ENCODE measurements at places on chromosomes 12 and 14.
A peak's percentile ranks its signal among the peaks of the same experiment; 100 is the strongest.

DNA sequence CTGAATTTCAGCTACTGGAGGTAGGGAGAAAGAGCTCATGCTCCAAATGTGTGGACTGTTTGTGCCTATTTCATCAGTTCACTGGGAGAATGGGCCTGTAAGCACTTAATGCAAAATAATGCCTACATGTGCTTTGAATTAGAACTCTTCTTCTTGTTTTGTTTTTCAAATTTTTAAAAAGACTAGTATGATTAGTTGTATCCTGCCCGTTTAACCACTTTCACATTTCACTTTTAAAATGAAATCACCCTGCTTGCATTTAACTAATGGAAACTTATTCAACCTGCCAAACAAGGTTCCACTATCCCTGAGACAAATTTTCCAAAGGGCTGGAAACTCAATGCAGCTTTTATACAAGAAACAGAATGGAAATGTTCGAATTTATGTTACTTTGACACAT, 79.7 kb downstream of the SAMD4A start:
- no peak for DNase-seq

GRCh38 chr14:61726778-61727658, 31.7 kb downstream of the HIF1A start:
- no peak for DNase-seq

- DNase-seq = no peak
Observed at GRCh38 chr12:20585913-20586312, 109.2 kb upstream of the SLCO1C1 start.

- DNase-seq = no peak
Observed at GRCh38 chr12:74539261-74539660, 1.6 kb downstream of the ATXN7L3B start.

DNA sequence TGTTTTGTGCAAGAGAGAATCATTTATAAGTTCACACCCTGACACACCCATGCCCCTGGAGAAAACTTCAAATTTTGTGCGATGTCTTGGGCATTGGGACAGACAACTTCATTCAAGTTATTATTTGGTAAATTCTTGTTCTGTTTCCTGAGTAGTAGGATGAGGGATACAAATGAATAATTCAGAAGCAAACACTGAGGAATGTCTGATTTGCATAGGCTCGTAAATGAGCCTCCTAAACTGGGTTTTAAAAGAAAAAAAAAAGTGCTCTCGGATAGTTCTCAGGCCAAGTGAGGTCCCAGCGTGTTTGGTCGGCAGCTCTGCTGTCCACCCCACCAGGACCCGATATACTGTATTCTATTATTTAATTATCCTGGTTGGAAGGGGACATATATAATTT, 134.7 kb upstream of the CPM start:
- no peak for DNase-seq

DNA sequence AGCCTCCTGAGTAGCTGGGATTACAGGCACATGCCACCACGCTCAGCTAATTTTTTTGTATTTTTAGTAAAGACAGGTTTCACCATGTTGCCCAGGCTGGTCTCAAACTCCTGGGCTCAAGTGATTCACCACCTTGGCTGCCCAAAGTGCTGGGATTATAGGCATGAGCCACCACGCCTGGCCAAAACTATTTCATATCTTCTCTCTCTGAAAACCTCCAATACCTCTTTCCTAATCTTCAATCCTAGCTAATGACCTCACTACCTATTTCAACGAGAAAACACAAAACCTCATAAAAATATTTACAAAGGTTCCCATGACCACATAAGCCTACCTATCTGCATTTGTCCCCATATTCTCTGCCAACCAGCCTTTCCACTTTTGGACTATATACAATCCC, 32.3 kb upstream of the ANKS1B start:
- no peak for DNase-seq

DNA sequence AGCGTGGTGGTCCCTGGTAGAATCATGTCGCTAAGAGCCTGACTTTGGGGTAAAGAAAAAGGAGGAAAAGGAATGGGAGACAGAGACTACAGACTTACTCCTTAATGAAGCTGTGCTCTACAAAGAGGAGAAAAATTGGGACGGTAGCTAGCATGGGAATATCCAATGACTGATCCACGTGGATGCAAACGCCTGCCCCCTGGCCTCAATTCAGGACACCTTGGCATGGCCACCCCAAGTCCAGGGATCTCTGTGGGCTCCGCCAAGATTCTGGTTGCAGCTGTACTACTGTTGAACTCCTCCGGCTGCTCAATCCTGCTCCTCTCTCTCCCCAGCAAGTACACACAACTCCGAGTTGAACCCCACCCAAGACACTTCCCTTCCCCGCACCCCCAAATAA, 70.5 kb upstream of the DIO3 start:
- DNase-seq = no peak

DNA sequence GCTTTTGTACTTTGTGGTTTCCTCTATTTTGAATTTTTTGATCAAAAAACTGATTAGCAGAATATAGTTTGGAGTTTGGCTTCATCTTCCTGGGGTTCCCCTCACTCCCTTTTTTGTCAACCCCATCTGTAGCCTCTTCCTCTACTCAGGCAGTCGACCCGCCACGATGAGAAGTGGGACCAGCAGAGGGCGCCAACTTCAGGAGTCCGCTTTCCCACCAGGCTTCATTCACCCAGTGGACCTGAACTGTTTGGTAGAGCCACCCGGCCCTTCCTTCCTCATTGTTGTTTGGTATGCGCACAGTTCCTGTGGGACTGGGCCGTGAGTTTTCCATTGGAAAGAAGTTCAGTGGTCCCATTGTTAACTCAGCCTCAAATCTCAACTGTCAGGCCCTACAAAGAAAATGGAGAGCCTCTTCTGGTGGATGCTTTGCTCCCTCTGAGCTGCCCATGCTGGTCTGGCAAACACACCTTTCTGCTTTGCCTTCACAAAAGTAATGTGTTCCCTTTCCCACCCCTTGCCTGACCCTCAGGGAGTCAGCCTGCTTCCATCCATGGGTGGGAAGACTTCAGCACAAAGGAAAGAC, 21.7 kb downstream of the TMBIM6 start:
- peak; percentile 80 for DNase-seq

GRCh38 chr12:131747276-131748177, 36.6 kb downstream of the SFSWAP start:
- no peak for DNase-seq

GRCh38 chr12:132886529-132887477, 602 bp downstream of the CHFR start:
- DNase-seq = no peak

DNA sequence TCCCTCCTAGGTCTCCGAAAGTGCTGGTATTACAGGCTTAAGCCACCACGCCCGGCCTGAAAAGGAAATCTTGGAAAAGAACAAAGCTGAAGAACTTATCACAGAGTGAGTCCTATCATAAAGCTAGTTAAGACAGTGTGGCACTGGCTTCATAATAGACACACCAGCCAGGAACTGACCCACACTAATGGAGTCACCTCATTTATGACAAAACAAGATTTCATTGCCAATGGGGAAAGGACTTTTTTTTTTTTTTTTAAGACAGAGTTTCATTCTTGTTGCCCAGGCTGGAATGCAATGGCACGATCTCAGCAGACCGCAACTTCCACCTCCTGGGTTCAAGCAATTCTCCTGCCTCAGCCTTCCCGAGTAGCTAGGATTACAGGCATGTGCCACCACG, 15.7 kb downstream of the KDM2B start:
- DNase-seq = no peak

DNA sequence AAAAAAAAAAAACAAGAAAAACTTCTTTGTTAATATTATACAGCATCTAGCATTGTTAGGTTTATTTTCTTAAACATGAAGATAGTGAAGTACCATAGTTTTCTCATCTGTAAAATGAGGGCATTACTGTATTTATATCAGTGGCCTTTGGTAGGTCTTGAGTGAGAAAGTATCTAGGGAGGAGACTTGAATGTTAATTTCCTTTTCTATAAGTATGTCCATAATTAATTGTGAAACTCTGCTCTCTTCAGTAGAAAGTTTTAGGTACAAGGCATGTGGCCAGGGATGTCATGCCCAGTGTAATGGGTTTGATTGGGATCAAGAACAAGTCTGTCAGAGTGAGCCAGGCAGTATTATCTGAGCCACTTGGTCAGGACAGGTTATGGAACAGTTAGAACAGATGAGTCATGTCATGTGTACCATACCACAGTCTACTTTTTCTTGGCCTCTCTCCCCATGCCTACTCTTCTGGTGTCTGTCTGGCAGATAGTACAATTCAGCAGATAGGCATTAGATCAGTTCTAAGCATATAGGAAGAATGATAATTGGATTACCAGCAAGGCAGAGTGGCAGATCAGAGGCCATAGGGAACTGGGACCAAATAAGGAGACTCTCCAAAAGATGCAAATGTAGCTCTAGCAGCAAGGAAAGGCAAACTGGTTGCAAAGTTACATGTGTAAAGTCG, 30.4 kb downstream of the FBXO34 start:
- DNase-seq = no peak

DNA sequence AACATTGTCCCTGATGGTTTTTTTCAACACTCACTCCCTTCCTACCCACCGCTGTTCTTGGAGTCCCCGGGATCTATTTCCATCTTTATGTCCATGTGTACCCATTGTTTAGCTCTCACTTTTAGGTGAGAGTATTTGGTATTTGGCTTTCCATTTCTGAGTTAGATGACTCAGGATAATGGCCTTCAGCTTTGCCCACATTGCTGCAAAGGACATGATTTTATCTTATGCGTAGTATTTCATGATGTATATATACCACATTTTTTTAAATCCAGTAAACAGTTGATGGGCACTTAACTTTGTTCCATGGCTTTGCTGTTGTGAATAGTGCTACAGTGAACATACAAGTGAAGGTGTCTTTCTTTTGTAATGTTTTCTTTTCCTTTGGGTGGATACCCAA, 123.5 kb upstream of the KITLG start:
- no peak for DNase-seq

GRCh38 chr14:23366426-23366921, 1.5 kb upstream of the EFS start:
- peak; percentile 94 for DNase-seq

- DNase-seq = no peak
Observed at GRCh38 chr12:132078190-132078589, 65.9 kb downstream of the DDX51 start.

DNA sequence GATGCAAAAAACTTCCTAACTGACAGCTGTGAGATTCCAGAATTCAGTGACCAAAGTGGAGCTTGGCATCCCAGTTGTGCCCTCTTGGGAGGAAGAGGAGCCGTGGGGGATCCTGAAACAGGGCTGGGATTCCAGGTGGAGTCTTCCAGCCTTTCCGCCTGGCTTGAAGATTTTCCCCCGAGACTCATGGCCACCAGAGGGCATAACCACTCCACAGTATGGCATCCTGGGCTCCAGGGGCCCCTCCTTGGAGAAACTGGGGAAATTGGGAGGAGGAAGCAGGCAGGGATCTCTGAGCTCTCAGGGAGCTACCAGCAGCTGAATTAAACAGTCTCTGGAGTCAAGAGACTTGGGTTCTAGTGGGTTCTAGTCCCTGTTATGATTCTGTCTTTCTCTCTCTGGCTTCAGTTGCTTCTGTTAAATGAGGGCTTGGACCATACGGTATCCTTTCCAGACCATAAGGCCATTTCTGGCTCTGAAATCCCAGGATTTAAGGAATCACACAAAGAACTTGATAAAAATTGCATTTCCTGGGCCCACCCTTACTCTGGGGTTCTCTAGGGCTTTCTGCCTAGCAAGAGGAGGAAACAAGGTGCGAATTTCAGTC, 2.6 kb upstream of the TAMALIN start:
- peak; percentile 52 for DNase-seq

DNA sequence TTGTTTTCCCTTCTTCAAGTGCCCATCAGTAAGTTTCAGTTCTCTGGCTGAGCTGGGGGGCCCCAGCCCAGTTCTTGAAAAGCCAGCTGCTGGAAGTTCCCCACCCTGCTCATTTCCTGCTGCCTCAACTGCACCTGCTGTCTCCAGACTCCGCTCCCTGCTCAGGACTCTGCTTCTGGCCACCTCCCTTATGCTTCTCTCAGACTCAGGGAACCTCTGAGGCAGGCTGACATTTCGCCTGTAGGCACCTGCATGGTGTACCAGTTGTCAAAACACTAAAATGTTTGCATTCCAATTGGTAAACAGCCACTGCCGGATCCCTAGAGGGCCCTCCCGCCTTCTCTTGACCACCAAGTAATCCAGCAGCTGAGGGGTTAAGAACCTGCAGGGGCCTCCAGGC, 136.5 kb upstream of the VRK1 start:
- no peak for DNase-seq

- DNase-seq = no peak
Observed at GRCh38 chr14:96564389-96564788, 62.2 kb downstream of the PAPOLA start.

GRCh38 chr14:103628221-103628683, 759 bp upstream of the KLC1 start:
- DNase-seq = peak; percentile 72

DNA sequence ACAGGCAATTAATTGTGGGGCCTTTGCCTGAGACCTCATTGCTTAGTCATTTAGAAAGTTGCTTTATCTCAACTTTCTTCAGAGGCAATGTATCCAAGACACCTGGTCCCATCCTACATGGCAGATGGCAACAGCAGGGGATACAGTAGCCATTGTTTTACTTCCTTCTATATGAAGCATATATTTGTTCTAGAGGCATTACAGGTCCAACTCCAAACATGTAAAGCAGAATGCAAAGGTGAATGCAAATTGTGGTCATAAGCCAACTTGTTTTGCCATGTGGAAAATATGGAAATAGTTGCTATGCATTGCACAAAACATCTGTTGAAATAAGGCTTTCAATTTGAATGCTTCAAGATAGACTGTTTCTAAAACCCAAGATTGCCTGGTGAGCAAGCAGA, 109.8 kb upstream of the BCAT1 start:
- DNase-seq = no peak

DNA sequence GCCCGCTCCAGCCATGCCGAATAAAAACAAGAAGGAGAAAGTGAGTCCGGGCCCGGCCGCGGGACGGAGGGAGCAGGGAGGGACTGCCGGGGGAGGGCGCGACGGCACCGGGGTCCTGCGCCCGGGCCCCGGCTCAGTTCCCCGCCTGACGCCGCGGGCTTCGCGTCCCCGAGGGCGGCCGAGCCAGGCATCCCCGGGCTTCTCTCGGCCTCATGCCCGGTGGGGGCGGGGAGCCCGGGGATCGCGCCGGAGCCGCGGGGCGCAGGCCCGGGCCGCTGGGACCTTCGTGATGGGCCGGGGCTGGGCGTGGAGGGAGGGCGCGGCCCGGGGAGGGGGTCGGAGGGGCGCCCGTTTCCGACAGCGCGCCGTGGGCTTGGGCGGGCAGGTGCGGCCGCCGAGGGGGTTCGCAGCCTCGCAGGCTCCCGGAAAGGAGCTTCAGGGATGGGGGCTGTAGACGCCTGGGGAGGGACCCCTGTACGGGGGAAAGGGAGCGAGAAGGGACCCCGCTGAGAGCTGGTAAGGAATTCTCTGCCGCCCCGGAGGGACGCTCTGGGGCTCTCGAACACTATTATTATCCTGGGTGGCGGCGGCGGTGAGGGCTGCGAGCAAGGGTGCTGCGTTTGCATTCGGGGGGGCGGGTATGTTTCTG, 496 bp downstream of the PPP2R5C start:
- no peak for DNase-seq

GRCh38 chr12:2752676-2753371, 41.9 kb upstream of the FKBP4 start:
- DNase-seq = peak; percentile 99

DNA sequence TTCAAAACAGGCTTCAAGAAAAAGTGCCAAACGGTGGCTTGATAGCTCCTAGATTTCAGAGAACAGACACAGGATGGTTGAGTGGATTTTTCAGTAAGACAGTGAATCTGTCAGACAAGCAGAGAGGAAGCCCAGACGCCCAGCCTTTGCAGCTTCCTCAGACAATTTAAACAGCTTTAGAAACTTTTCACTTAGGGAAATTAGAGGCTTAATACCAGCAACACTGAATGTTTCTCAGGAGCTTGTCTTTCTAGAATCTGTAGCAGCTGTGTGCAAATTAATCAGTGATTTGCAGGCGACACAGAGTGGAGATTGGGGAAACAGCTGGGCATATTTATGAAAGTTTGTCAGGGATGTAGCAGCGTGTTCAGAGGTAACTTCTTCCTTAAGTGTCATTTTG, 362.1 kb downstream of the GALC start:
- DNase-seq = no peak

Measured in nephron progenitor cell (in vitro differentiated cells).